ENCODE measurements at places on chromosomes 13 and 19. TPM values are rescaled to one million over a fixed set of nuclear protein-coding genes. Genes with fewer than 3 reads are reported as not detected.

DNA sequence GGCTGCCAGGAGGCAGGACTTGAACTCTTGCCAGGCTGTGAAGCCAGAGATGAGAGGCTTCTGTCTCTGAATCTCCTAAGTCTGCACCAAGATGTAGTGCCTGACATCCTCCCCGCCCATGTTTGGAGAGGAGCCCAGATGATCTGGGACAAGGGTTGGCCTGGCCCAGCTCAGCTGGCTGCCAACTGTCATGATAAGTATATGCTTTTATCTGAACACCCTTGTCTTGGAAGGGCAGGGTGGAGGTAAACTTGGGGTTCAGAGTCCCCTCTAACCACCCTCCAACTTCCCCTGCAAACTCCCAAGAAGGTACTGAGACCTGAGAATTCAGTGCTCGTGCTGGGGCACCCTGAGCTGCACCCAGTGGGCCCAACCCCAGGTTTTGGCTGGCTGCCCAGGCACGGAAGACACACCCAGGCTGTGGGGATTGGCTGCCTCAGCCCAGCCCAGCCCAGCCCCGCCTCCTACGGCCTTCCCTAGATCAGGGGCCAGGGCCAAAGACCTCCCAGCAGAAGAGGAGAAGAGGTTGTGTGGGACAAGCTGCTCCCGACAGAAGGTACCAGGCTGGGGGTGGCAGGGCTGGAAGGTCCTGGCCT lies at the start of gene CYP4F12:
Gene CYP4F12, plus strand, starts transcription at position 508 of the 596 bp plus-strand sequence. CDS start 443 bp downstream, outside the sequence.
- DNase-seq, result peak; percentile 90

OSCAR gene
- total RNA-seq, result 1.1 TPM

ZNF581 gene
- total RNA-seq, result 9.4 TPM

GRCh38 chr19:756236-756635 lies 5.3 kb downstream of the MISP start:
- no peak for DNase-seq

GRCh38 chr19:1770866-1771576 lies 17.7 kb downstream of the ONECUT3 start:
- no peak for DNase-seq
